ENCODE measurements at places on chromosomes 2 and 18.

DNA sequence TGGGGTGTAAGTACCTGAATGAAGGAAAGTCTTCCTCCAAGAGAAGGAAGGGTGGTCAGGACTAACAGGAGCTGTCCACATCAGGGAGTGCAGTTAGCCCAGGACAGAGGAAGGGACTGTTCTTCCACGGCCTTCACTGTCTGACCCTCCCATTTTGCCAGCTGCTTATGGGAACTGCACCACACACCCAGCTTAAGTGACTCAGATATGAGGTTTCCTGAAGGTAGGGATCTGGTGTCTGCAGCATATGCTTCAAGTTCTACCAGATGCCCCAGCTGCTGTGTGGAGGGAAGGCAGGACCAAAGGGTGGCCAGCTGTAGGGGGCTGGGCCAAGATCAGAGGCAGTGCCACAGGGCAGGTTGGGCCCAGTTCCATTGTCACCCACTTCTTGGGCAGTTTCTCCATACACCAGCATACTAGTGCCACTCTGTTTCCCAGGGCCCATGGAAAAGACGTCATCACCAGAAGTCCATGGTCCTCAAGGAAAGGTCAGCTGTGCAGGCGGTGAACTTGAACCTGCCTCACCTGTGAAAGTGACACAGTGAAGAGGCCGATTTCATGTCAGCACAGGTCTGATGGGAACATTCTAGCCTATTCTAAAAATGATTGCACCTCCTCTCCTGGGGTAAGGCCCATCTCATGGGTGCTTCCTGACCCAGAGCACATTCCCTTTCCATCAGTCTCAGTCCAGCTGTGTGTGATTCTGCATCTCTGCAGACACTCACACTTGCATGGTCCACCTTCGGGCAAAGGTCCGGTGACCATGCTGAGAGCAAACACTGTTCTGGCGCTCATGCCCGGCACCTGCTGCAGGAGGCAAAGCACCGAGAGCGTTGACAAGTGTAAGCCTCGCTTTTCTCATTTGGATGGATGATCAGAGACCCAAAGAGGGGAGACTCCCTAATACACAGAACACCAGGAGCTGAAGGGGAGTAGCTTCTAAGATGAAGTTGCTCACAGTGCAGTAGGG is 68.0 kb downstream of the ACAA2 start:
- no peak for DNase-seq

DNA sequence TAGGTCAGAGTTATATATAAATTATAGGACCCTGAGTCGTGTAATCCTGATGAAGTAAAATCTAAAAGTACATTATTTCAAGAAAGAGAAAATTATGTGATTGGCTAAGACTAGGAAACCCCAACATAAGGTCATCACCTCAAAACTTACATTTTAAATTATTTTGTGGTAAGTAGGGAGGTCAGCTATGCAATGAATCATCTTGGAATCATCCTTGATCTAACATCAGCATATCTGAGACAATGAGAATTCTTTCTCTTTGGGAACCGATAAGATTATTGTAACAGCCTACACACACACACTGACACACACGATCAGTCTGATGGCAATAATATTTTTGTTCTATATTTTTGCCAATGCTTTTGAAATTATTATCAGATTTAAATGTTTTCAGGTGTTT is 904.8 kb upstream of the CHAC2 start:
- DNase-seq, result no peak

DNA sequence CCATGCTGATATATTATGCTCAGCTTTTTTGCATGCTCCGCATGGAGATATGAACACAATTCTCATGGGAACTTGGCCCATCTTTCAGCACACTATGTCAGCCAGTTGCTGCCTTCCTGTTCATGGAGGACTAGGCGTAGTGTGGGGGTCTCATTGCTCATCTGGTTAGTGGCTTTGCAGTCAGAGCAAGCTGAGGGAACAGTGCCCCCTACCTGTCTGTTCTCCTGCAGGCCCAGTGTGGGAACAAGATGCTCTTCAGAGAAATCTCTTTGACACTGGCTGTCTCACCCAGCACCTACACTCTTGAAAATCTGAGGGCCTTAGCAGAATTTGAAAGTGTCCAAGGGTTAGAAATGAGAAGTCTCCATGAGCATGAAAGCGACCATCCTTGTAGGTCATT is 47.1 kb downstream of the SPTBN1 start:
- no peak for DNase-seq

- DNase-seq, result no peak
Measured at GRCh38 chr2:100119235-100119634, 23.2 kb downstream of the AFF3 start.

DNA sequence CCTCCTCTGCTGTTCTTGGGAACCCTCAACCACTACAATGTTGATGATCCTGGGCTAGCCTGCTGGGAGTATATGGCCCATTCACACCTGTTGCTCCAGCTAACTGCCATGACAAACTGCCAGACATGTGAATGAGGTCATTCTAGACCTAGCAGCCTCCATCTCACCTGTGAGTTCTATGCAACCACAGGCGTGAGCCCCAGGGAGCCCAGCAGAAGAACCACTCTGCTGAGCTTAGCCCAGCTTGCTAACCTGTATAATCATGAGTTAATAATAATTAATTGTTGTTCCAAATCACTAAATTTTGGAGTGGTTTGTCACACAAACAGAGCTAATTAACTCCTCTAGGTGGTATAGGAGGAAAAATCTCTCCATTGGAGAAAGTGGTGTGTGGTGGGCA is 24.7 kb upstream of the CELF4 start:
- DNase-seq, result no peak

GRCh38 chr18:22132258-22132657 is 37.1 kb upstream of the GATA6 start:
- no peak for DNase-seq

DNA sequence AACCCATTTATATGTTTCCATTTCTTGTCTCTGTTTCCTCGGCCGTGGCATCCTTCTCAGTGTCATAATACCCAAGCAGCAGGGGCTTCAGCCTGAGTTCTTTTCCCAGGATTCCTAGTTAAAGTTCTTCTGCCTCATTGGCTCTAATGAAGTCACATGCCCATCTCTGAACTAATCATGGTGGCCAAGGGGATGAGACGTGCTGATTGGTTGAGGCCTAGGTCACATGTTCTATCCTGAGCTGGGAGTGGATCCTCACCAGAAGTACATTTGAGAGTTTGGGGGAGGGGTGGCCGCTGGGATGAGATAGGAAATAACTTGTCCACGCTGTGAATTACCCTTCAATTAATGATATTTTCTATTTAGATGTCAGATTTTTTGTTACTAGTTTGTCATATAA is 3.8 kb upstream of the UGT1A5 start:
- no peak for DNase-seq

GRCh38 chr2:43340945-43341356 is 114.5 kb upstream of the ZFP36L2 start:
- DNase-seq, result no peak

DNA sequence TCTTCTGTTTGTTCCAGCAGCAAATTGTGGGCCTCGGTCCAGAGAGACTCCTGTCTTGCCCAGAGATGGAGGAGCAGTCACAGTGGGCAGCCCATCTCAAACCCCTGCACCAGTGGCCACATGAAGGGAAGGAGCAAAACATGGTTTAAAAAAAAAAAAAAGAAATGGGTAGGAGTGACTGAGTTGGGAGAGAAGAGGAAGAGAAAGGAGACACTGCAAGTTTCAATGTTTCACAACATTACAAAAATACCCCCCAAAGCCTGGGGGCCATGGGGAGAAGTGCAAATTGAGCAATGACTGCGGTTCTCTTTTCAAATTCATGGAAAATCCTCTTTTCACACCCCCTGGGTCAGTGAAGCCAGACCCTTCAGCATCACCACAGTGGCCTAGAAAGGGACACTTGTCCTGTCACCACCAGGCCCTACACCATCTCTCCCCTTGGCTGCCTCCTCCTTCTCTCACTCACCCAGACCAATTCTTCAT is 117.1 kb downstream of the ZFP36L2 start:
- DNase-seq, result no peak

- no peak for DNase-seq
Measured at GRCh38 chr2:179272406-179273192, 8.0 kb upstream of the SESTD1 start.

- DNase-seq, result no peak
Measured at GRCh38 chr2:231685349-231686191, 22.8 kb upstream of the PTMA start.

DNA sequence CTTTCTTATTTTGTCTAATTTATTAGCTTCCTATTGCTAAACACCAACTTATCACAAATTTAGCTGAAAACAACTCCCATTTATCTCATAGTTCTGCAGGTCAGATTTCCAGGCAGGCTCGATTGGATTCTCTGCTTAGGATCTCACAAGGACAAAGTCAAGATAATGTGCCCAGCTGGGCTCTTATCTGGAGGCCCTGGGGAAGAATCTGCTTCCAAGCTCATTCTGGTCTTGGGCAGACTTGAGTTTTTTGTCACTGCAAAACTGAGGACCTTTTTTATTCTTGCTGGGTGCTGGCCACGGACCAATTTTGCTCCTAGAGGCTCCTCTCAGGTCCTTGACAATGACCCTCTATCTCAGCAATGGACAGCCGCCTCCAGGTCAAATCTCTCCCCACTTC is 215.5 kb downstream of the TRIB2 start:
- no peak for DNase-seq

GRCh38 chr2:185456517-185456916 is 282.1 kb upstream of the FSIP2 start:
- DNase-seq, result peak; percentile 4

DNA sequence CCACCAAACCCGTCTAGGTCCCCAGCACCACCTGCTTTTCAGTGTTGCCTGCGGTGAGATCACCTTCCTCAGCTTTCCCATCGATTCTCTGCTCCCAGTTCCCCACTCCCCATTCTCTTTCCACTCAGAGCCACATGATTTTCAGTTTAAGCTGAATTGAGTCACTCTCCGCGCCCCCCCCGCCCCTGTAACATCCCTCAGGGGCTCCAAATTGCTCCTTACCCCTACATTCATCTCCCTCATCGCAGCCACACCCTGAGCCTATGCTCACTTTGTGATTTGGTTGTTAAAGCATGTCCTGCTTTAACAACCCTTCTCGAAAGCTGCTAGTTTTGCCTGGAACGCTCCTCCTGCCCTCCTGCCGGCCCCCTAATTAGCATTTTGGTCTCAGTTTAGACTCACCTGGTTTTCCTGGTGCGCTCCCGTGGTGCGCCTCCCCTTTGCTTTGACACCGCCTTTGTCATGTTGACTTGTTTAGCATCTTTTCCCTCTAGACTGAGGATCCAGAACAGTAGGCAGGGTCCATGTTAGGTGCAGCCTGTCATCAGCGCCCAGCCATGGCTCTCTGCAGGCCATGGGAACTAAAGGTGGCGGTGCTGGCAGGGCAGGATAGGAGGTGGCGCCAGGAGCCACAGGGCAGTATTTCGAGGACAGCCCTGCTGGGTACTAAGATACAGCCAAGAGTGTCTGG is 60.8 kb downstream of the ST3GAL5 start:
- no peak for DNase-seq

All from BJ (cell line).